ENCODE measurements at places on chromosomes 3 and 15.

DNA sequence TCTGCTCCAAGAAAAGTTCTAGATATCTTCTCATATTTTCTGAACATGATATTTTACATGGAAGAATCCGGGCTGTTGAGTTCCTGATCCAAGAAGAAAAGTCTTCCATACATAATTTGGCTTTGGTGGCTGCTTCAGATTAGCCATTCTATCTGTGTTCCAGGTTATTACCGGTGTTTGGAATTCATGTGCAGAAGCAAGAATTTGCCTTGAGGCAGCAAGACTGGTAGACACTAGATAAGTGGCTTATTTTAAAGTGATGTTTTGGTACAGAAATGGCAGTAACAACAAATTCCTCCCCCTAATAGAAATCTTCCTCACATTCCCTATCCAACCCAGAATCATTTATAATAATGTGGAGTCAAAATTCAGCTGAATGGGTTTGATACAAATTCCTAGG, 29.2 kb downstream of the MITF start:
- DNase-seq, result no peak

DNA sequence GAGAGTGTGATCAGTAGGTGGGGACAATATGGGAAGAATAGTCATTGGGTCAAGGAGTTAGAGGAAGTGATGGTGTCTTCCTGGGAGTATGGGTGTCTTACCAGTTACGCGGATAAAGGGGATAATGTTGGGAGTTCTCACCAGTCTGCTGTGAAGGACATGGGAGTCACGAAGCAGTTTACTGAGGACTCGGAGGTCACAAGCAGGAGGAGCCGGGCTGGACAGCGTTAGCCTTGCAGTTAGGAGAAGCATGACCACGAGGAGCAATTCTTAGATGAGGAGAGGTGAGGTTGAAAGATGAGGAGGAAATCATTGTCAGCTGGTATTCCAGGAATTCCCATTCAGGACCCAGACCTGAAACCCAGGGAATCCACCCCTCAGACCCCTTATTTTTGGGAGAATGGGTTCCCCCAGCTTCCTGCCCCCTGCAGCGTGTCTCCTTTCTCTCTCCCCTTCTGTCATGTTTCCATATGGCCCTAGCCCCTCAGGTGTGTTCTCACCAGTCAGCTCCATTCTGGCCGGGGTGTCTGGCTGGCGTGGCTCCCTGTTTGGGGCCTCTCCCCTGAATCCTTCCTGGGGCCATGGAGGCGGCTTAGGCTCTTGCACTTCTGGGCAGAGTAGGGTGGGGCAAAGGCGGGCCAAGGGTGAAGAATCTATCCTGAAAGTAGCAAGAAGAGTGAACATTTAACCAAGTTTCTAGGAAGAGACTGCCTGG, 2.1 kb downstream of the THPO start:
- no peak for DNase-seq

- no peak for DNase-seq
Observed at GRCh38 chr3:123678108-123678511, 93.3 kb upstream of the HACD2 start.

DNA sequence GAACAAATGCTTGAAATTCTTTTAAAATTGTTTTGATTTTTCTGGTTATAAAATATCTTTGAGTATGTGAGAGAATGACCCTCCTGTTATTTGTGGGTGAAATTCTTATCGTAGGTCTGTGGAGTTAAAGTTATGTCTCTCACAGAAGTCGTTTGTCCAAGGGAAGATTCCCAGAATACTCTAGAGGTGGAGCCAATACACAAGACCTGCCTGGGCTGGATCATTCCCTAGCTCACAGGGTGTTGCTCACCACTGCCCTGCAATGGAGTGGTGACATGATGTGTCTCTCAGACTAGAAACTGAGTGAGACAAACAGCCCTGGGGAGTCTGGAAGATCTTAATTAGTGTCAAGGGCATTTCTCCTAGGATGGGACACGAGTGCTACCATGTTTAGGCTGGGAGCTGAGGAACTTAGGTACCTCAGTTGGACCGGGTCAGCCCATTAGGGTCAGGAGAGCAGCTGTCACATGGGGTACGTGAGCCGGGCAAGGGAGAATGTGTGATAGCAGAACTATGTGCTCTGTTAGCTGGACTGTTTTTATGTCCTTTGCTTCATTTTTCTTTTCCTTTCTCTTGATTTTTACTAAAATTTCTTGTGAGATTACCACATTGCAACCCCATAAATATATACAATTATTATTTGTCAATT, 53.6 kb upstream of the MYO5C start:
- DNase-seq, result no peak

DNA sequence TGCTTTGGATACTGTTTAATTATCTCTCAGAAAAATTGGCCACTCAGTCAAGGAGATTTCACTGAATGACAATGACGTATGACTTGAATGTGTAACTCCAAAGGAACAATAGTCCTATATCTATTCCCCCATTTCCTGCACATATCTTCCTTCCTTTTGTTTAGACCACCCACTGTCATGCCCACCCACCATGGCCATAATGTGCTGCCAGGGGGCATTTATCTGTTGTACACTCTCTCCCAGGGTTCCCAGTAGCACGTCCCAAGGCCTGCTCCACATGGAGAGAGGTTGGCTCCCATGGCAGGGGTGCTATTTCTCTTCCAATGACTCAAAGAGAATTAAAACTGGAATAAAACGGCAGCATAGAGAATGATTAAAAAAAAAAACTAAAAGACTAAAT, 36.8 kb upstream of the CTNNB1 start:
- DNase-seq, result no peak

- no peak for DNase-seq
Observed at GRCh38 chr3:194189243-194189791, 53.4 kb downstream of the HES1 start.

- DNase-seq, result no peak
Observed at GRCh38 chr15:95645791-95646338, 684.6 kb upstream of the NR2F2 start.

- DNase-seq, result no peak
Observed at GRCh38 chr3:146019508-146019907, 141.5 kb downstream of the PLOD2 start.

DNA sequence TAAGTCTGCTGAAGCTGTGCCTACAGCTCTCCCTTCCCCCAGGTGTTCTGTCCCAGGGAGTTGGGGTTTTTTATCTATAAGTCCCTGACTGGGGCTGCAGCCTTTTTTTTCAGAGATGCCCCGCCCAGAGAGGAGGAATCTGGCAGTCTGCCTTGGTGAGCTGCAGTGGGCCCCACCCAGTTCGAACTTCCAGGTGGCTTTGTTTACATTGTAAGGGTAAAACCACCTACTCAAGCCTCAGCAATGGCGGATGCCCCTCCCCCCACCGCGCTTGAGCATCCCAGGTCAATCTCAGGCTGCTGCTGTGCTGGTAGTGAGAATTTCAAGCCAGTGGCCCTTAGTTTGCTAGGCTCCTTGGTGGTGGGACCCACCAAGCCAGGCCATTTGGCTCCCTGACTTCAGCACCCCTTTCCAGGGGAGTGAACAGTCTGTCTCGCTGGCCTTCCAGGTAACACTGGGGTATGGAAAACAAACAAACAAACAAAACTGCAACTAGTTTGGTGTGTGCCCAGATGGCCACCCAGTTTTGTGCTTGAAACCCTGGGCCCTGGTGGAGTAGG, 189.4 kb downstream of the MFSD1 start:
- DNase-seq, result no peak

DNA sequence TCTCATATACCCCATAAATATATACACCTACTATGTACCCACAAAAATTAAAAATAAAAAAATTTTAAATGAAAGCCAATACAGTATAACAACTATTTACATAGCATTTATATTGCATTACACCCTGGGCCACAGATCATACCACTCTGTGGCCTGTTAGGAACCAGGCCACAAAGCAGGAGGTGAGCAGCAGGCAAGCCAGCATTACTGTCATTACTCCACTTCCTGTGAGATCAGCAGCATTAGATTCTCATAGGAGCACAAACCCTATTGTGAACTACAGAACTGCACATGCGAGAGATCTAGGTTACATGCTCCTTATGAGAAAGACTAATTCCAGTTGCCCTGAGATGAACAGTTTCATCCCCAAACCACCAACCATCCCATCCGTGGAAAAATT, 17.4 kb downstream of the FILIP1L start:
- DNase-seq, result no peak

- DNase-seq, result no peak
Observed at GRCh38 chr15:48765022-48765421, 45.8 kb downstream of the CEP152 start.

GRCh38 chr3:197407526-197407925, 109.1 kb upstream of the DLG1 start:
- no peak for DNase-seq

DNA sequence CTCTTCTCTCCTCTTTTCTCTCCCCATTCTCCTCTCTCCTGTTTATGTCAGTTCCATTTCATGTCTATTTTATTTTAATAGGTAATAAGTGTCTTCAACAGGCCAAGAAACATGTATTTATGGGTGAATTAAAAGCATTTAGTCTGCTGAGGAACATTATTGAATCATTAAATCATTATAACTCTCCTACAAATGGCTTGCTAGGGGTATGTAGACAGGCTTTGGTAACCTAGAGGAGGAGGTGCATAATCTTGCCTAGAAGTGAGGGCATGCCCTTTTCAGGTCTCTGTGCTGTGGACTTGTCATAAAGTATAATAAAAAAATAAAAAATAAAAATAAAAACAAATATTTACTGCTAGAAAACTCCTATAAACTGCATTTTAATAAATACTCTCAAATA, 88.9 kb upstream of the SNTN start:
- DNase-seq, result no peak

DNA sequence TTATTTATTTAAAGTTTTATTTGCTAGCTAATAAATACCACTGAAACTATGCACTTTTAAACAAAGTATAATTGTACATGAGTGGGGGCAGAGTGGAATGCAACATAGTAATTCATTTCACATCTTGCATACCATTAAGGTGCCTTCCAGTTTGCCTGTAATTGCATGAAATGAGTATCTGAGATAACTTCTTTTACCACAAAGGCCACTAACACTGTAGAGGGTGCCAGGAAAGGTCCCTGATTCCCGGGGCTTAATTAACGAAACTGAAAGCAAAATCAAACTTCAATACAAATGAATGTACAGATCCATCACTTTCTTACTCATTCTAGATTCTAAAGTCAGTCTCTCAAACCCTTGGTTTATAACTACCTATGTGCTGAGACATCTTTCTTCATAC, 2.1 kb downstream of the CD47 start:
- DNase-seq, result no peak

- no peak for DNase-seq
Observed at GRCh38 chr3:54889731-54890130, 38.1 kb downstream of the LRTM1 start.

- no peak for DNase-seq
Observed at GRCh38 chr3:129583289-129583688, 23.2 kb downstream of the PLXND1 start.

GRCh38 chr3:28989646-28990089, 291.2 kb upstream of the RBMS3 start:
- no peak for DNase-seq
